ENCODE measurements at places on chromosomes 5 and 9. TPM values are rescaled to one million over a fixed set of nuclear protein-coding genes. Genes with fewer than 3 reads are reported as not detected.

GLRA1 gene
- not detected for polyA plus RNA-seq

GRCh38 chr5:150540615-150541396 lies 32.9 kb downstream of the NDST1 start:
- H3K4me3 ChIP-seq: no peak overlapping the region
- no peaks in the 10 kb centered on the region for H3K27me3 ChIP-seq
- peaks cover 67% of the 10 kb centered on the region for H3K36me3 ChIP-seq
- no peaks in the 10 kb centered on the region for H3K4me1 ChIP-seq

GRCh38 chr9:70470050-70471015 lies 55.9 kb upstream of the KLF9 start:
- H3K36me3 ChIP-seq: no peaks in the 10 kb centered on the region
- H3K4me1 ChIP-seq: no peaks in the 10 kb centered on the region
- no peaks in the 10 kb centered on the region for H3K27me3 ChIP-seq
- H3K4me3 ChIP-seq: no peak overlapping the region

UGT3A1 gene
- 1.0 TPM for polyA plus RNA-seq

GRCh38 chr5:68303038-68303738 lies 87.6 kb downstream of the PIK3R1 start:
- H3K27me3 ChIP-seq: no peaks in the 10 kb centered on the region
- DNase-seq: no peak
- peak overlapping the region; percentile 73 for H3K27ac ChIP-seq
- peaks cover 7% of the 10 kb centered on the region for H3K36me3 ChIP-seq

SLC36A3 gene
- polyA plus RNA-seq: not detected

GRCh38 chr5:161851691-161852299 lies 3.9 kb downstream of the GABRA1 start:
- no peak overlapping the region for H3K27ac ChIP-seq
- no peaks in the 10 kb centered on the region for H3K36me3 ChIP-seq
- H3K4me3 ChIP-seq: no peak overlapping the region
- H3K27me3 ChIP-seq: peaks cover 43% of the 10 kb centered on the region
- peak; percentile 1 for DNase-seq
- H3K4me1 ChIP-seq: no peaks in the 10 kb centered on the region

GRCh38 chr5:75571547-75571946 lies 39.7 kb upstream of the ANKDD1B start:
- no peaks in the 10 kb centered on the region for H3K36me3 ChIP-seq
- peaks cover 6% of the 10 kb centered on the region for H3K4me1 ChIP-seq
- H3K27me3 ChIP-seq: no peaks in the 10 kb centered on the region

IFNA2 gene
- polyA plus RNA-seq: not detected

PAPPA gene
- polyA plus RNA-seq: 0.20 TPM

DNA sequence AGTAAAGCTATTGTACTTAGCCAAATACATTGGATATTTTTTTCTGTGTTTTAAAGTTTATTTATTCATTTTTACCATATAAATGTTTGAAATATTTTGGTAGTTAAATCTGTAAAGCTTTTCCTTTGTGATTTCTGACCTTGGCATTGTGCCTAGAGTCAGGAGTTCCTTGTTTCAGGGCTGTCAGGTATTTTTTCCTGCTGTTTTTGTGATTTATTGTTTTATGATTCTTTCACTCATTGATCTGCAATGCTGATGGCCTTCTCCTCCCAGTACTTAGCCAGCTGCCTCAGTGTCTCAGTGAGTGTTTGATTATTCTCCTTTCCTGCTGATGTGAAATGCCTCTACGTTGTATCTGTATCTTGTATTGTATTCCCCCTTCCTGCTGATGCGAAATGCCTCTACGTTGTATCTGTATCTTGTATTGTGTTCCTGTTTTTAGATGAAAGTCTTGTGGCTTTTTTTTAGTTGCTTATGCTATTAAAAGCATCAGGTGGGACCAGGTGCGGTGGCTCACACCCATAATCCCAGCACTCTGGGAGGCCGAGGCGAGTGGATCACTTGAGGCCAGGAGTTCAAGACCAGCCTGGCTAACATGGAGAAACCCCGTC lies 61.0 kb downstream of the EHMT1 start:
- H3K27me3 ChIP-seq: no peaks in the 10 kb centered on the region
- H3K4me1 ChIP-seq: peaks cover 18% of the 10 kb centered on the region
- no peaks in the 10 kb centered on the region for H3K36me3 ChIP-seq
- H3K4me3 ChIP-seq: no peak overlapping the region

BRINP1 gene
- 4.5 TPM for polyA plus RNA-seq

GRCh38 chr9:34715639-34716215 lies 5.8 kb upstream of the CCL21 start:
- H3K36me3 ChIP-seq: no peaks in the 10 kb centered on the region
- H3K27me3 ChIP-seq: no peaks in the 10 kb centered on the region
- H3K27ac ChIP-seq: no peak overlapping the region
- no peak overlapping the region for H3K4me3 ChIP-seq
- no peaks in the 10 kb centered on the region for H3K4me1 ChIP-seq
- DNase-seq: no peak

GRCh38 chr5:141761-142160 lies 49.5 kb upstream of the LRRC14B start:
- H3K4me3 ChIP-seq: no peak overlapping the region
- no peaks in the 10 kb centered on the region for H3K4me1 ChIP-seq
- H3K27ac ChIP-seq: no peak overlapping the region
- no peak for DNase-seq

PCSK1 gene
- not detected for polyA plus RNA-seq

VLDLR gene
- polyA plus RNA-seq: 40.9 TPM

ZNF618 gene
- polyA plus RNA-seq: 22.0 TPM

ZNF883 gene
- polyA plus RNA-seq: 10.7 TPM

- H3K27me3 ChIP-seq: no peaks in the 10 kb centered on the region
- no peaks in the 10 kb centered on the region for H3K4me1 ChIP-seq
- H3K36me3 ChIP-seq: no peaks in the 10 kb centered on the region
- H3K27ac ChIP-seq: no peak overlapping the region
These were observed 34.1 kb downstream of the BNIP1 start for GRCh38 chr5:173178369-173178910.

GRCh38 chr9:73174330-73174980 lies 22.8 kb downstream of the ANXA1 start:
- no peaks in the 10 kb centered on the region for H3K4me1 ChIP-seq
- H3K36me3 ChIP-seq: no peaks in the 10 kb centered on the region
- H3K27ac ChIP-seq: no peak overlapping the region
- H3K27me3 ChIP-seq: no peaks in the 10 kb centered on the region
- DNase-seq: no peak

GRCh38 chr9:74697535-74697934 lies 190.2 kb downstream of the TRPM6 start:
- H3K27me3 ChIP-seq: no peaks in the 10 kb centered on the region
- H3K4me1 ChIP-seq: no peaks in the 10 kb centered on the region
- no peaks in the 10 kb centered on the region for H3K36me3 ChIP-seq
- no peak overlapping the region for H3K4me3 ChIP-seq
- DNase-seq: no peak

GRCh38 chr5:154200221-154200620 lies 9.7 kb downstream of the GALNT10 start:
- no peak overlapping the region for H3K27ac ChIP-seq
- H3K4me3 ChIP-seq: no peak overlapping the region
- DNase-seq: no peak
- H3K4me1 ChIP-seq: peaks cover 16% of the 10 kb centered on the region
- no peaks in the 10 kb centered on the region for H3K27me3 ChIP-seq

GRCh38 chr5:73436535-73437100 lies 12.0 kb downstream of the FOXD1 start:
- H3K4me3 ChIP-seq: peak overlapping the region; percentile 18
- no peak overlapping the region for H3K27ac ChIP-seq
- H3K36me3 ChIP-seq: no peaks in the 10 kb centered on the region
- no peaks in the 10 kb centered on the region for H3K4me1 ChIP-seq
- peaks cover 99% of the 10 kb centered on the region for H3K27me3 ChIP-seq

DNA sequence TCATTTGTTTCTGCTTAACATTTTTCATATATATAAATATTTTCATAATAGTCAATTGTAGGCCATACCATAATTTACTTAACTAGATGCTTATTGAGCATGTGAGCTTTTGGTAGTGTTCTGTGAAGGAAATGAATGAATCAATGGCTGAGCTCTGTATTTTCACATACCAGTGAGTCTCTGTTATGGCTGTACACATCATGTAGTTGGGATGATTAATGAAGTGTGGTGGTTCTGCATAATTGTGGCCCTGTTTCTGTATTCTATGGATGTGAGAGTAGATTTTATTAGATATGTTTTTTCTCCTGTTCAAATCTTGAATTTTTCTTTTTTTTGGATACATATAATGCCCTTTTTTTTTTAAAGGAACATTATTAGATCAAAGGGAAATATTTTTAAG lies 56.2 kb downstream of the CTNNA1 start:
- H3K27ac ChIP-seq: no peak overlapping the region
- H3K4me1 ChIP-seq: no peaks in the 10 kb centered on the region
- no peak overlapping the region for H3K4me3 ChIP-seq
- no peak for DNase-seq

GRCh38 chr9:95090023-95090791 lies 227.3 kb downstream of the FANCC start:
- peaks cover 13% of the 10 kb centered on the region for H3K36me3 ChIP-seq
- no peak for DNase-seq
- H3K27ac ChIP-seq: peak overlapping the region; percentile 40
- H3K4me3 ChIP-seq: no peak overlapping the region

GRCh38 chr9:5626727-5627634 lies 1.9 kb upstream of the RIC1 start:
- H3K4me3 ChIP-seq: no peak overlapping the region
- DNase-seq: peak; percentile 93
- H3K27ac ChIP-seq: peak overlapping the region; percentile 88
- H3K36me3 ChIP-seq: no peaks in the 10 kb centered on the region

ELAVL2 gene
- polyA plus RNA-seq: 3.2 TPM

DNA sequence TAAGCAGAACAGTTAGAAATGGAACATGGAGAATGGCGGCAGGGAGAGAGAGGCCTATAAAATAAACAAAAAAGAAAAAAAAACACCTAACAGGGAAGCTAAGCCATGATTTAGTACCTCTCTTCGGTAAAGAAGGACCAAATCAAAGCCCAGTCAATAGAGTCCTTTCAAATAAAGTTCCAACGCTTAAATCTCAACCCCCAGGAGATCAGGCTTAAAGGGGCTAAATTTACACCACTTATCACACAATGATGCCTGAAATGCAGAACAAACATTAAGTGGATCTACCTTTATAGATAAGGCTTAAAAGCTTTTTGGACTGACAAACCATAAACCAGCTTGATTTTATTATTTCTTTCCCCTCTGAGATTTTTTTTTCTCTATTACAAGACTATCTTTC lies 66.3 kb downstream of the PRELID2 start:
- no peak overlapping the region for H3K4me3 ChIP-seq

All from cardiac muscle cell (in vitro differentiated cells and primary cell).